ENCODE measurements at places on chromosomes 2 and 18.

GRCh38 chr2:35973132-35973736 lies 382.3 kb upstream of the CRIM1 start:
- DNase-seq, result no peak

DNA sequence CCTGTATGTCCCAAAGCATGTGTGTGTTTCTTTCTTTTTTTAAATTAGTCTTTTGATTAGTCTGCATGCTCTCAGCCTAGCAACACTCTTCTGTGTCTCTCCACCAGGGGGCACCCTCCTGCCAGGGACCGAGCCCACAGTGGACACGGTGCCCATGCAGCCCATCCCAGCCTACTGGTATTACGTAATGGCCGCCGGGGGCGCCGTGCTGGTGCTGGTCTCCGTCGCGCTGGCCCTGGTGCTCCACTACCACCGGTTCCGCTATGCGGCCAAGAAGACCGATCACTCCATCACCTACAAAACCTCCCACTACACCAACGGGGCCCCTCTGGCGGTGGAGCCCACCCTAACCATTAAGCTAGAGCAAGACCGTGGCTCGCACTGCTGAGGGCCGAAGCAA lies 93.8 kb downstream of the NRP2 start:
- DNase-seq, result no peak

DNA sequence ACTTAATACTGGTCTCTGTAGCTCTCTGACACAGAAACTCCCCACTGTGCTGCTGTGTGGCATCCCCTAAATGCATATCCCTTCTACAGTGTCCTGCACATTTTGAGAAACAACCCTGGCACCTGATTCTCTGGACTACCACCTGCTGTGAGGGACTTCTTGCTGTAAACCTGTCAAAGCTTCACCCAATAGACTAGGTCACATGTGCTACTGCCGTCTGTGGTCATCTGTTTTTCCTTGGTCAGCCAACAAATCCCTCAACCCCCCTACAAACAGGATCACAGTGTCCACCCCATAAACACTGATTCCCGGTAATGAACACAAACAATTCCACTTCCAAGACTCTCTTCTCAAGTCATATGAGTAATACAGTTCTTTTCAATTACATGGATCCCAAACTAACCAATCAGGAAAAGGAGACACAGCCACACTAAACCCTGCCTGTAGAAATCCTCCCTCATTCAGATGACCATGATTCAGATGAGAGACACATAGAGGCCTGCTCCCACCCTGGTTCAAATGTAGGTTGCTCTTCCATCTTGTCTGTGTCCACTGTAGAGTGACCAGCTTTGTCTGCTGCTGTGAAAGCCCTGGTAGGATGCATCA lies 1157.4 kb downstream of the RPIA start:
- no peak for DNase-seq

DNA sequence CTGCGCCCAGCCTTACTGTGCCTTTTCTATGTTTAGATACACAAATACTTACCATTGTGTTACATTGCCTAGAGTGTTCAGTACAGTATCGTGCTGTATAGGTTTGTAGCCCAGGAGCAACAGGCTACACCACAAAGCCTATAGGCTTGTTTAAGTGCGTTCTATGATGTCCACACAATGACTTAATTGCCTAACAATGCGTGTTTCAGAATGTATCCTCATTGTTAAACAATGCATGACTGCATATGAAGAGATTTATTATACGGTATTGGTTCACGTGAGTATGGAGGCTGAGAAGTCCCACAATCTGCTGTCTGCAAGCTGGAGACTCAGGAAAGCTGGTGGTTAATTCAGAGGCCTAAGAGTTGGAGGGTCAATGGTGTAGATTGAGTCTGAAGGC lies 46.1 kb upstream of the MGAT4A start:
- no peak for DNase-seq

DNA sequence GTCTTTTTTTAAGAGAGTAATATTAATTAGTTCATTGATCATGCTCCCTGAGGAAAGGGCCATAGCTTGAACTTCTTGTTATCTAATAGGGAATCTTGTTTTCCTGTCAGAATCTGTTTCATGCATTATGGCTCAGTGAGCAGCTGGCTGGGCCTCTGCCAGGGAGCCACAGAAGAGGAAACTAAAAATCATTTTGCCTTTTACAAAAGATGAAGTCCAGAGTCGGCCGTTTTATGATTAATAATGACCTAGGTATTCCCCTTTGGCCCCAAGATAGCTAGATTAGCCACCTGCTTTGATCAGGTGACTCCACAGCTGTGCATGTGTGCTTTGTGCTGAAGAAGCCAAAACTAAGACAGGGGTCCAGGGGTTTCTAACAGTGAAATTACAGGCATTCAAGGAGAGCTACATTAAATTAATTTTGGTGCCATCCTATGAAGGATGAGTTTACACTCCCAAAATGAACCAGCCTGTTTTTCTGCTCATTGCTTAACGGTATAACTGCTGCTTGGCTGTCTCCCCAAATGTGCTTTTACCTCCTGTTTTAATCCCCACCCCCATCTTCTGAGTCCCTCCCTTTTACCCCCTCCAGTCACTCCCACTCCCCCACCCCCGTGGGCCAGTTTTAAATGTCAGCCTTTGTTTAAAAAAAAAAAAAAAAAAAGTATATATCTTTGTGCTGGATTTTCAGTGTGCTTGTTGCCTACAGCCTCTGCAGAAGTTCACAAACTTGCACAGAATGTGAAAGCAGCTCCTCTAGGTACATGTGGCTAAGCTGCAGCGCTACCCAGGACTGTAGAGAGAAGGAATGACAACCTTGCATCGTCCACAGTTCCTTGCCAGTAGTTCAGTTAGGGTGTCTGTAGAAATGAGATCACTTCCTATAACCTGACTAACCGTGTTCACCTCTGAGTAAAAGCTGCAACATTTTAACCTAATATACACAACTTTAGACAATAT lies 93.1 kb downstream of the CABLES1 start:
- DNase-seq, result no peak

Measured in head of caudate nucleus (tissue), 42 donors.